Stimulated activated CD4-positive, alpha-beta T cell treated with anti-CD3 and anti-CD28 coated beads, Interleukin-4, amount 100 ng/mL, for 48 hours (primary cell): ENCODE measurements at places on chromosomes 3 and 15.

DNA sequence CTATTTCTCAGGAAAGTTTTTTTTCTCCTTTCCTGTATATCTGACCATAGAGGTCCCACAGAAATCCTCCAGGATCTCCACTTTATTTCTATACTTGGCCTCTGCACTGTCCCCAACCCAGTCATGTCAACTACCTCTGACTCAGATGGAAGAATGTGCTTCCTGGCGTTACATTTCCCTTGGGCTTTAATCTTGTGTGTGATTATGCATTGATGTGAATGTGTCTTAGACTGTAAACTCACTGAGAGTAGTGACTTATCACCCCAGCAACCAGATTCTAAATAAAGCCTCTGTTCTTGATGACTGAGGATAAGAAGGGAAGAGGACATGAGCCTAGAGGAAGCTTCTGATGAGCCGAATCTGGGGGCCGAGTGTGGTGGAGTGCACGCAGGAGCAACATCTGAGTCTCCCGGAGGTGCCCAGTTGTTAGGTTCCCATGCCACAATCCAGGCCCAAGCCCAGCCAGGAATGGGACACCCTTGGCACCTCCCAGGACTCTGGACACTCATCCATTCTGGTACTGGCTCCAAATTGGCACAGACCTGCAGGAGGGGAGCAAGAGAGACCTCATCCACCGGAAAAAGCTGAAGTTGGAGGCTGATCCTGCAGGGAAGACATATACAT, 32.1 kb upstream of the HEG1 start:
- no peak for DNase-seq

GRCh38 chr15:97522347-97522746, 438.2 kb upstream of the ARRDC4 start:
- DNase-seq = no peak

DNA sequence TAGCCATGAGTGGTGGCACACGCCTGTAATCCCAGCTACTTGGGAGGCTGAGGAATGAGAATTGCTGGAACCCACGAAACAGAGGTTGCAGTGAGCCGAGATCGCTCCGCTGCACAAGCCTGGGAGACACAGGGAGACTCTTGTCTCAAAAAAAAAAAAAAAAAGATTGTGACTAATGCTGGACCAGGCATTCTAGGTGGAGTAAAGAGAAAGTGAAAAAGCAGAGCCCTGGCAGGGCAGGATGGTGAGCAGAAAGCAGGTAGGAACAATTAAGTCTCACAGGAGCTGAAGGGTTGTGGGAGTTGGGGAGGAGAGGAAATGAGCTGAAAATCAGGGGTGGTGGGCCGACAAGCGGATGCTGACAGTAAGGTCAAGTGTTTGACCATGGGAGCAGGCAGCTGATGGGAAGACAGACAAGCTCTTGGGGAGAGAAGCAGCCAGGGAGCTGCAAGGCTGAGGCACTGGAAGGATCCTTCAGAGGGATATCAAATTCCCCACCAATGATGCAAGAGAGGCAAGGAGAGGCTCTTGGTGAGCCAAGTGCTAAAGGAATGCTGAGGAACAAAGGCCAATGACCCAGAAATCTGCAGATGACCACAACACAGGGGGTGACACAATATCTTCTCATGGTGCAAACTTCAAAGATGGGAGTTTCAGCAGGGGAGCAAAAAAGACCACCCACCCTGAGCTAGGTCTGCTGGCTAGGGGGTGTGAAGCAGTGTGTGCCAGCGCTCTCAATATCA, 251.1 kb downstream of the ULK4 start:
- DNase-seq = no peak

GRCh38 chr15:69869291-69869690, 228.4 kb downstream of the TLE3 start:
- no peak for DNase-seq

GRCh38 chr3:136992115-136992514, 34.3 kb downstream of the IL20RB start:
- no peak for DNase-seq

DNA sequence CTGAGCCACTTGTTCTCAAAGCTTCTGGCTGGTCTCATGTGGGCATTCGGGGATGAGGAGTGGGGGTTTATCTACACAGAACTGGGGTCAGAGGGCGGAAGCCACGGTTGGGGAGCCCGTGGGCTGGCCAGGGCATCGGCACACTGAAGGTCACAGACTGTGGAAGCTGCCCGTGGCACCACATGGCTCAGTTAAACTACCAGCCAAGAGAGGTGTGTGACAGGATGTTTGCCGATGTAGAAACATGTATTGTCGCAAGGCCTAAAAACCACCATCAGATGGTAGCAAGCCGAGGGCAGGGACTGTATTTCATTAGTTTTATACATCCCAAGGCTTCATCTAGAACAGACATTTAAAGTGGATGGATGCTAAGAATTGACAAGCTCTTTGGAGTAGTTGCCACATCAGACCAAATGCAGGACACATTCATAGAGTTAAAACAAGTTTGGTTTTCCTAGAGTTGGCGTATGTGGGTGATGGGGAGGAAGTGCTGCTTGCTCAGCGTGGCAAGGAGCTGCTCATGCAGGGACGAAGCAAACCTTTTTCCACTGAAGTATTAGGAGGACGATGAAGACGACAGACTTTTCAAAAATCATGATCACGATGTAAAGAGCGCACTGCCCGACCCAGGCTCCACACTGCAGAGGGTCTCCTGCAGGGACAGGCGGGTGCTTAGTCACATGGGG, 9.6 kb upstream of the MUSTN1 start:
- DNase-seq = no peak

DNA sequence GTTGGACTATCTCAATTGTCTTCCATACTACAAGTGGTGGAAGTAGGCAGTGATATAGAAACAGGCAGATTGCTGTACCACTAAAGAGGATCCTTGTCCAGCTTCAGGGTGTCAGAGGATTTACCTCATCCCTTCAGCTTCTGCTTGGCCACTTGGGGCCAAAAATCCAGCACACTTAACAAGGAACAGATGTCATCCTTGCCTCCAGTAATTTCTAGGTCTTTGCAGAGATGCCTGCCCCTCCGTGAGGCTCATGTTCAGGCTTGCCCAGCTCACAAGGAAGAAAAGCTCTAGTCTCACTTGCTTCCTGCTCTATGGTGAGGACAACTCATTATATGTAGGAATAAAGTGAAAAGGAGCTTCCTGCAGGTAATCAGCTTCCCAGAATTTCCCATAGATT, 510.3 kb downstream of the EPHA3 start:
- no peak for DNase-seq

DNA sequence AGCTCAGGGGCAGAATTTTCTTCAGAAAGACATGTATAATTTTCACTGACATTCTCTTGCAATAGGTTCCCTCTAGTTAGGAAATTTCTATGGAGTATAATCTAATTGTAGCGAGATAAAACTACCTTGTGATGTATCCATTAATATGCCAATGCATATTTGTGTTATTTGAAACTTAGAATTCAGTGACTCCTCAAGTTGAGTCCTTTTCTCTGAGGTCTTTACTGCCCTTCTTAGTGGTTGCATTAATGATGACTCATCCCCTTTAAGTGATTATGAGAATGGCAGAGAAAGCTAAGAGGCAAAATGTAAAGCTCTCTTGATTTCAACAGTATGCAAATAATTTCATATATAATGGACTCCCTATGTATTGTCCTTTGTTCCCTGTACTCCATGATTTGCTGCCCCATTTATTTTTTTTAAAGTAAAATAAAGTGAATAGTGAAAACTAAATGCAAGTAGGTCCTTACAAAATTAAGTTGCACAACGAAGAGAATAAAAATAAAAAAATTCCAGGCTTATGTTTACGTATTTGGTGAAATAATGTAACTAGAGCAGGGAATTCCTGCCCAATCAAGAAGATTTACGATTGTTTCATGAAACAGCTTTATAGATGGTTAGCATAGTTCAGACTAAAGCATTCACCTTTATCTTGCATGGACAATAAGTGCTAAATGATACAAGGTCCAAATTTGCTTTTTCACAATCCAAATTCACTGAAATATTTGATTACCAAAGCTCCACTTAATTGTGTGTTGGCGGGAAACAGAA, 78.1 kb downstream of the ZPLD1 start:
- DNase-seq = no peak

GRCh38 chr3:134827213-134827612, 32.2 kb downstream of the EPHB1 start:
- DNase-seq = no peak
